SW480 (cell line): ENCODE measurements at places on chromosomes 11 and 22.

DNA sequence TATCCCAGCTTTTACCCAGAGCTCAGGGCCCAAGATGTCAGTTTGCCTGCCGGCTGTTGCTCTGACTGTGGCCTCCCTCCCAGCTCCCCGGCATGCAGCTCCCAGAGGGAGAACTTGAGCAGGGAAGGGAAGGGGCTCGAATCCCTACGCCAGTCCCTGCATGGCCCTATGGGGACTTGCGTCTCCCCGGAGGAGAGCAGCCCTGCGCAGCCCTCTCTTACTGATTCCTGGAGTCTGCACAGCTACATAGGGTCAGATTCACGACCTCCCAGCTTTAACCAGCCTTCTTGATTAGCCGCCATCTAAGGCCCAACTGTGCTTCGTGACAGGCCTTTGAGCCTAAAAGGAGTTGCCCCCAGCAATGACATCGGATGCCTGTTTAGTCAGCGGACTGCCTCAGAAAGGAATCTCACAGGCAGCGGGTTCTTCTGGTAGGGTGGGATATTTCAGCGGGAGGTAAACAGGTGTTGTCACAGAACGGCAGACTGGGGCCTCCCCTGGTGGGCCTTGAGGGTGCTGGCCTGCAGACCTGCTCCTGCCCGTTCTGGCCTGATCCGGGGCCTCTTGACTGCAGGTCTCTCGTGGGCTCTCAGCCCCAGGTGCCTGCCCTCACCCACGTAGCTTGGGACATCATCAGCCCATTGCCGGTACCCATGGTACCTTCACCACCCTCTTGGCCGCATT, 43.8 kb upstream of the KCNQ1OT1 start:
- no peak for DNase-seq

- no peak for DNase-seq
Measured at GRCh38 chr11:17414317-17414737, 25.9 kb upstream of the KCNJ11 start.

DNA sequence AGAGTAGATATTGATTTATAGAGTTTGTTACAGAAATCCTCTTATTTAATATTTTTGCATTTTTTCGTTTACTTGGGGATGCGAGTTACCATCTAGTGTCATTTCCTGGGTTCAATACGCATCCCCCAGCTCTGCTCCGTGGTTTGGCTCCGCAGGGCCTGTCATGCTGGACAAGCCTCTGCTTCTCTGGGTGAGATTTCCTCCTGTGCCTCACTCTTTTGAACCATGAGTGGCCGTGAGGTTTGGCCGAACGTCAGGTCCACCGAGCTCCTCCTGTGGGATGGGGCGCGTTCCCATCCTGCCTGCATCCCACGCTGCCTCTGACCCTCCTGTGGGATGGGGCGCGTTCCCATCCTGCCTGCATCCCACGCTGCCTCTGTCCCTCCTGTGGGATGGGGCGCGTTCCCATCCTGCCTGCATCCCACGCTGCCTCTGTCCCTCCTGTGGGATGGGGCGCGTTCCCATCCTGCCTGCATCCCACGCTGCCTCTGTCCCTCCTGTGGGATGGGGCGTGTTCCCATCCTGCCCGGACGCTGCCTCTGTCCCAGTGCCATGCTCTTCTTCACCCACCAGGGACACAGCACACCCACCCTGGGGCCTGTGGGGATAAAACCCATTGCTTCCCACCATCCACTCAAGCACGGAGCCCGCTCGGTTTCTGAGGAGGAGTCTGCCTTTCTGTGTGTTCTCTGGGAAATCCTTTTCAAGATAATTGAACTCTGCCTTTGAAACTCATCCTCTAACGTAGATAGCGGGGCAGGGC, 506.8 kb downstream of the BRD1 start:
- no peak for DNase-seq

GRCh38 chr22:24176630-24177029, 4.7 kb upstream of the SUSD2 start:
- no peak for DNase-seq

DNA sequence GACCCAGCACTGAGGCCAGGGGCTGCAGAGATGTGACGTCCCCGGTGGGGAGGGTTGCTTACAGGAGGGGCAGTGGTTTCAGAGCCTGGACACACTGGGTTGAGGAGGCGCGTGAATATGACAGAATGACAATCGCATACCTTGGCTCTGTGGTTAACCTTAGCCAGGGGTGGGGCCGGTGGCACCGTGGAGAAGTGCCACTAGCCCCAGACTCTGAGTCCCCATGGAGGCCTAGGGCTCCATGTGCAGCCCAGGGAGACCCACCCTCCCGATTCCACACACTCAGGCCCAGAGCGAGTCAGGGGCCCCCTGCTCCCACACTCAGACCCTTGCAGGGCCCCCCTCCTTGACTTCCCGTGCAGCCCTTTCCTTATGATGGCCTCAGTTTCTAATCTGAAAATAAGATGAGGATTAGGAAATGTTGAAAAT, 3.6 kb upstream of the ACR start:
- peak; percentile 49 for DNase-seq

DNA sequence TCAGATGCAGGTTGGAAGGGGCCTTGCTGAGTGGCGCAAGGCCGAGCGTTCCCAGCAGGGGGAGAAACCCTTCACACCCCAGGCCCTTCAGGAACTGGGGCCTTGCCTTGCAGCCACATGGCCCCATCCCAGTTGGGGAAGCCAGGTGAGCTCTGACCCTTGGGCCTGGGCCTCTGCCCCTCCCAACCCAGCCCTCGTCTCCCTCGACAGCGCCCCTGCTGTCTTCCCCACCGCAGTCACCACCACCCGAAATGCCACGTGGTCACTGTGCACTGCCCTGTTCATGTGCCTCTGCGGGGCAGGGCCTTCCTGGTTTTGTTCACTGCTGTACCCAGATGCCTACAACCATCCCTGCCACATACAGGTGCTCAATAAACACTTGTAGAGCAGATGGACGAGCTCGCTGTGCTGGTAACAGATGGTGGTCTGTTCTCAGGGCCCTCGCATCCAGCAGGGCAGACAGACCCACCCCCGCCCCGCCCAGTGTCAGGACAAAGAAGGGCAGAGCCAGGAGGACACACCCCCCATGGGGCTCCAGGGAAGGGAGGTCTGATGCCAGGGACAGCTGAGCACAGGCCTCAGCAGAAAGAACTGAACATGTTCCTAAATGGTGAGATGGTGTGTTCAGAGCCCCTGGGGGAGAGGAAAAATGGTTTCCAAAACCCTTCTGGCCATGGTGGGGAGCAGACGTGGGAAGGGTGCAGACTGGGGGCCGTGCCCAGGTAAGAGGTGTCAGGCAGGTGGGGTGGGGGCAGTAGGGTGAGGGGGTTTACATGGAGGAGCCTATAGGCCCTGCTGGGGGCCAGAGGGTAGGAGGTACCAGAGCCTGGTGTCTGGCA, 3.7 kb downstream of the POLR2L start:
- no peak for DNase-seq

- DNase-seq, result peak; percentile 21
Measured at GRCh38 chr11:43943931-43944751, 1.7 kb downstream of the C11orf96 start.

- DNase-seq, result no peak
Measured at GRCh38 chr22:45843986-45844385, 133.0 kb downstream of the WNT7B start.

DNA sequence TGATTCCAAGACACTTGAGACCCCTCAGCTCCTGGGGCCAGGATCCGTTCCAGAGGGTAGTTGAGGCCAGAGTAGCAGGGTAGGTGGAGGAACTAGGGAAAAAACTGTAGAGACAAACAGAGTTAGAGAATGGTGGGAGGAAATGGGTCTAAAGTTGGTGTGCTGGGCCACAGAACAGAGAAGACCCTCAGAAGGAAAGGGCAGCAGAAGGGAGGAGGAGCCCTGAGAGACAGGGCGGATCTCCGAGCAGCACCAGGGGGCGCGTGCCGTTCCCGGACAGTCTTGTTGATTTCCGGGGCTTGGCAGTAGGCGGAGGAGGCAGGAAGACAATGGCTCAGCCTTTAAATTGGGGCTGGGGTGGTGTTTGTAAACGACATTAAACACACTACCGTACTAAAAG, 2.4 kb upstream of the CECR2 start:
- DNase-seq, result no peak

- no peak for DNase-seq
Measured at GRCh38 chr22:38097058-38097457, 13.1 kb upstream of the SLC16A8 start.

- DNase-seq, result peak; percentile 66
Measured at GRCh38 chr11:45272701-45273100, 13.4 kb downstream of the SYT13 start.

GRCh38 chr22:36123673-36124630, 36.6 kb downstream of the APOL3 start:
- peak; percentile 88 for DNase-seq

GRCh38 chr11:105204636-105205035, 65.1 kb upstream of the CARD18 start:
- no peak for DNase-seq

- no peak for DNase-seq
Measured at GRCh38 chr11:103907548-103908455, 128.6 kb upstream of the DDI1 start.

DNA sequence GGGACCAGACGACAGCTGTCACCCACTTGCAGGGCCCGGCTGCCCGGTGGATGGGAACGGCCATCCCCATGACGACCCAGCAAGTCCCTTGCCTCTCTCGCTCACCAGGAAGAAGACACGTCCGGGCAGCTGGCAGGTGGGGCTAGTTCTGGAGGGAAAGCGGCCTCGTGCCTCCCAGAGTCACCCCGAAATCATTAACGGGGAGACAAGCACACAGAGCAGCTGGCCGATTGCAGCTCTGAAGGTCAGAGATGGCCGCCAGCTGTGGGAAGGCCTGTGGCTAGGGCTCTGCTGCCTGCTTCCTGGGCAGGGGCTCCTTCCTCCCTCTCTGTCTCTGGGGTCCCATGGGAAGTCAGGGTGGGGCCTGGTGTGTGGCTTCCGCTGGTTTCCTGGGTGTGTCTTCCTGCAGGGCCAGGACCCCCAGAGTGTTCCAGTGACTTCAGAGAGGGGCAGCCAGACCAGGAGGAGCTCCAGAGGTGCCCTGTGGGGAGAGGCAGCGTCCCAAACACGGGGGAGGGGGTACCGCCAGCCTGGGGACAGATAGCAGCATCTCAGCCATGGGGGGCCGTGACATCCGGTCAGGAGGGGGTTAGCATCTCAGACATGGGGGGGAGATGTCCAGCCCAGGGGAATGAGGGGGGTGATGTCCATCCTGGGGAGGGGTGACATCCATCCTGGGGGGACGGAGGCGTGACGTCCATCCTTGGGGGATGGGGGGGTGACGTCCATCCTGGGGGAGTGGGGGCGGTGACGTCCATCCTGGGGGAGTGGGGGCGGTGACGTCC, 114.9 kb downstream of the KCNQ1 start:
- DNase-seq, result no peak

- DNase-seq, result no peak
Measured at GRCh38 chr11:111939836-111940604, 2.9 kb downstream of the DIXDC1 start.

- DNase-seq, result no peak
Measured at GRCh38 chr11:57240007-57240406, 3.0 kb upstream of the APLNR start.

DNA sequence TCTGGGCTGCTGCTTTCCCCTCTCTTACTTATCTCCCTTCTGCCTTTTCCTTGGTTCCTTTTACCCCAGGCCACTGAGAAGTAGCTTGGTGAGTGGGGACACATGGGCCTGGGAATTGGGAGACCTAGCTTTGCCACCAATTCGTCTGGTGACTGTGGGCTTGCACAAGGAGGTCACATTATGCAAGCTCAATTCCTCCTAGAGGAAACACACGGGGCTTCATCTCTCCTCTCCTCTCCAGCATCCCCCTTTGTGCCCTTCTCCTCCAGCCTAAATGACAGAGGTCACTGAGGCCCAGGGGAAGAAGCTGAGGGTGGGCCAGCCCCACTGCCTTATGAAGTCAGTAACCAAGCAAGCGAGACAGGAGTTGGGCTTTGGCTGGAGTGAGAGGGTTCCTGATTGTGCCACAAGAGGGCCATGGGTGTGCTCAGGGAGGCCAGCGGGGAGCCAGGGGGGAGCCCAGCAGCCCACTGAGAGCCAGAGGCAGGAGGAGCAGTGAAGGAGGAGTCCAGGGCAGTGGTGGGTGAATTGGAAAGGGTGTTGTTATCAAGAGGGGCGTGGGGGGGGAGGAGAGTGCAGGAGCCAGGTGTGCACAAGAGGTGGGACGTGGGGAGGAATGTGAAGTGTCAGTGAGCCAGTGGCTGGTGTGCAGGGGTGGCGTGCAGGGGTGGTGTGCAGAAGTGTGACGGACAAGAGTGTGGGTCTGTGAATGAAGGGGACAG, 2.0 kb downstream of the CLCF1 start:
- peak; percentile 54 for DNase-seq

DNA sequence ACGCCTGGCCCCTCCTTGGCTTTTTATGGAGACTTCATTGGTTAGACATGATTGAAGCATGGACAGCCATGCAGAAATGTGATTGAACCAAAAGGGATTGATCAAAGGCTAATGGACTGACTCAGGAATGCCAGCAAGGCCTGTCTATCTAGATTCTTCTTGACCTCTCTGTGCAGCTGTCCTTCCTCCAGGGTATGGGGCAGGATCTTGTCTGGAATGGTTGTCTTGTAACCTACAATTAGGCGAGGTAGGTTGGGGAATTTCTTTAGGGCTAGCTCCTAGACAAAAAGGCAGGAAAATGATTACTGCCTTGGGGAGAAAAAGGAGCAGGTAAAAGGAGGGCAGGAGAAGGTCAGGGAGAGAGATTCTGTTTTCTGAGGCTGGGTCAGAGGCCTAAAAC, 59.6 kb upstream of the INCENP start:
- DNase-seq, result no peak

GRCh38 chr11:10348650-10349280, 43.9 kb downstream of the ADM start:
- DNase-seq, result no peak

GRCh38 chr11:28966951-28967350, 858.8 kb downstream of the METTL15 start:
- DNase-seq, result no peak

- no peak for DNase-seq
Measured at GRCh38 chr11:60872124-60872960, 5.0 kb downstream of the ZP1 start.

GRCh38 chr11:97414801-97415200, 1025.0 kb downstream of the JRKL start:
- no peak for DNase-seq

DNA sequence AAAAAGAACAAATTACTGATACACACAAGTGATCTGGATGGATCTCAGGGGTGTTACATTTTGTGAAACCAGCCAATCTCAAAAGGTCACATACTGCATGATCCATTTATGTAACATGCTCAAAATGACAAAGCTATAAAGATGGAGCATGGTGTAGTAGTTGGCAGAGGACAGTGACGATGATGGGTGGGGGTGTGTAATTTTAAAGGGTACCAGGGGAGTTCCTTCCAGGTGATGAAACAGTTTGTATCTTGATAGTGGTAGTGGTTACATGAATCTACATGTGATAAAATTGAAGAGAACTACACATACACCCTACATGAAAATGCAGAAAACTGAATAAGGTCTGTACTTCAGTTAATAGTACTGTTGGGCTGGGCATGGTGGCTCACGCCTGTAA, 17.1 kb downstream of the TMEM184B start:
- no peak for DNase-seq

DNA sequence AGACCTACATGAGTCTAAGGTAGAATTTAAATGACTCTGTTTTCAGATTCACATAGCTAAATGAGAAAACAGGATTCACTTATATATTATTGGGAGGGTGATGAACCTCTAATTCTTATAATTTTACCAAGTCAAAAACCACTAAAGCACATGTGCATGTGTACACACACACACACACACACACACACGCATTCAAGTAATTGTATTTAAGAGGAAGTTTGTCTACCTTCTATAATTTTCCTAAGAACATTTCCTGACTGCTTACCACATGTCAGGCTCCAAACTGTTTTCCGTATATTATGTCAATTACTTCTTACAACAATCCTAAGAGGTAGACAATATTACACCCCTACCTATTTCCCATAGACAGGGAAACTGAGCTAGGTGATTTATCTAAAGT, 6.7 kb downstream of the RNF141 start:
- DNase-seq, result no peak
